Astrocyte (in vitro differentiated cells and primary cell): ENCODE measurements at places on chromosomes 3 and 15. TPM values are rescaled to one million over a fixed set of nuclear protein-coding genes. Genes with fewer than 3 reads are reported as not detected.

GRCh38 chr3:171553086-171553485 lies 92.9 kb upstream of the TNIK start:
- DNase-seq: no peak

DNA sequence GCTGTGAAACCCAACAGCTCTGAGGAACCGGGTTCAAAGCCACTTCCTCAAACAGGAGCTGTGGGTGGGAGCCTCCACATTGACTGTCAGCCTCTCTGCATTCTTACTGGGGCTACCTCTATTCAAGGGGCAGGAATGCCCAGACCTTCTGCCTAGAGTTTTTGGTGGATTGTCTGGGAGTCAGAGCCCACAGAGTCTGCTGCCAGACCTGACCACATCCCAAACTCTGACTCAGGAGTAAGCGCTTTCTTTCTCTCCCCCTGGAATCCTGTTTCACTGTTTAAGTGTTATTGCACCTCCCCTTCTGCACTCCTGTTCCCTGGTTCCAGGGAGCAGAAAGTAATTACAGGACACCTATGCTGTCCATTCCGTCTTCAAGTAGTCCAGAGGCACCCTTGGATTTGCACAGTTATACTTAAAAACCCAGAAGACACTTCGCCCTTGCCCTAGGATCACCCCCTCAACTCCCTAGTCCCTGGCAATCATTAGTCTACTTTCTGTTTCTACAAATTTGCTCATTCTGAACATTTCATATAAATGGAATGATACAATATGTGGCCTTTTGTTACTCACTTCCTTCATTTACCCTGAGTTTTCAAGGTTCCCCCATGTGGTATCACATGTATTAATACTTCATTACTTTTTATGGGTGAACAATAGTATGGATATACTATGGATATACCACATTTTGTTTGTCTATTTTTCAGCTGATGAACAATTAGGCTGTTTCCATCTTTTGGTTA lies 37.9 kb upstream of the TJP1 start:
- DNase-seq: peak; percentile 92

- DNase-seq: no peak
Observed at GRCh38 chr15:68402432-68403160, 29.4 kb downstream of the ITGA11 start.

- no peak for DNase-seq
Observed at GRCh38 chr15:88658070-88658965, 19.5 kb downstream of the ISG20 start.

DPPA2 gene
- 0.48 and 0.89 TPM in 2 replicates for total RNA-seq

DNA sequence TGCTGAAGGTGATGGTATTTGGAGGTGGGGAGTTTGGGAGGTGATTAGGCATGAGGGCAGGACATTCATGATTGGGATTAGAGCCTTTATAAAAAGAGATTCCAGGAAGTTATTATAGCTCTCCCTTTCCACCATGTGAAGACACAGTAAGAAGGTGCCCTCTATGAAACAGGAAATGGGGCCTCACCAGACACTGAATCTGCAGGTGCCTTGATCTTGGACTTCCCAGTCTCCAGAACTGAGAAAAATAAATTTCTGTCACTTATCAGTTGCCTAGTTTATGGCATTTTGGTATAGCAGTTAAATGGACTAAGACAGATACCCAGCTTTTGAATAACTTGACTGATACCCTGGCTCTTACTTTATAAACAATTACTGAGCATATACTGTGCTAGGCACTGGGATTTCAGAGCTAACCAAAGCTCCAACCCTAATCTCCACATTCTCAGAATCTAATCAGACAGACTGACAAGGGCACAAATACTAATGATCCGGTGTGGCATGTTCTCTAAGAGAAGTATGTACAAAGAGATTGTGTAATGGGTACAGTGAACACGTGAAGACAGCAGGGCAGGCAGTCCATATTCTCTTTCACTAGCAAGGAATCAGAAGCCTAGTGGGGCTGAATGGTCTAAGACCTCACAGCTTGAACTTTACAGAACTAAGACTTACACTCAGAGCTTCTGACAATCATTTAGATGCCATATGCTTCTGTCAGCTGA lies 343.1 kb downstream of the WDR72 start:
- no peak for DNase-seq

DNA sequence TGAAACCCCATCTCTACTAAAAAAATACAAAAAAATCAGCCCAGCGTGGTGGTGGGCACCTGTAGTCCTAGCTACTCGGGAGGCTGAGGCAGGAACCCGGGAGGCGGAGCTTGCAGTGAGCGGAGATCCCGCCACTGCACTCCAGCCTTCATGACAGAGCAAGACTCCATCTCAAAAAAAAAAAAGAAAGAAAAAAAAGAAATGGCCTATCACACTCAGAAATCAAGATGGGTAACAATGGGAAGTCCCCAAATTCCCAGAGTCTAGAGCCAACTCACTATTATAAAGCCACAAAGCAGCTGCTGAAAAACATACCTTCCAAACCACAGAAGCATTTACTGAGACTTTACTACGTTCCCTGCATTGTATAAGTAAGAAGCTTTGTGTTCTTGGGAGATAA lies 7.5 kb downstream of the HDGFL3 start:
- peak; percentile 80 for DNase-seq

SH3GL3 gene
- total RNA-seq: 2.5 and 2.7 TPM in 2 replicates

GRCh38 chr3:81838457-81838856 lies 77.0 kb upstream of the GBE1 start:
- no peak for DNase-seq

DNA sequence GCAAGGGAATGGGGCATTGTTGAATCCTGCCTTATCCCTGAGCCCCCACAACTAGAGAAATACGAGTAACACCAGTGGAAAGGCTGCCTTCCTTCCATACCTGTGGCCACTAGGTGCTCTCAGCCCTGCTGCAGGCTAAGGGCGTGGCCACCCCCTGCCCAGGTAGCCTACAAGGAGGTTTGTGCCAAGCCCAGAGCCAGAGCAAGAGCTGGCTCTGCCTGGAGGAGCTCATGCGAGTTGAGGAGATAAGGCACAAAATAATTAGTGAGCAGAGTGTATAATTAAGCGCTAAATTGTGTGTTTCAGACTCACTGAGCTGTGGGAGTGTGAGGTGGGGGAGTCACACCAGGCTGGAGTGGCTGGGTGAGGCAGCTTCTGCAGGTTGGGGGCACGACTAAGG lies 49.2 kb downstream of the TPRA1 start:
- no peak for DNase-seq

PLCH1 gene
- total RNA-seq: 0.65 and 1.2 TPM in 2 replicates

GRCh38 chr3:141663993-141664392 lies 74.1 kb upstream of the RNF7 start:
- DNase-seq: no peak

ASB14 gene
- not detected in 2 replicates for total RNA-seq

TUSC2 gene
- 39.5 and 41.4 TPM in 2 replicates for total RNA-seq

DNA sequence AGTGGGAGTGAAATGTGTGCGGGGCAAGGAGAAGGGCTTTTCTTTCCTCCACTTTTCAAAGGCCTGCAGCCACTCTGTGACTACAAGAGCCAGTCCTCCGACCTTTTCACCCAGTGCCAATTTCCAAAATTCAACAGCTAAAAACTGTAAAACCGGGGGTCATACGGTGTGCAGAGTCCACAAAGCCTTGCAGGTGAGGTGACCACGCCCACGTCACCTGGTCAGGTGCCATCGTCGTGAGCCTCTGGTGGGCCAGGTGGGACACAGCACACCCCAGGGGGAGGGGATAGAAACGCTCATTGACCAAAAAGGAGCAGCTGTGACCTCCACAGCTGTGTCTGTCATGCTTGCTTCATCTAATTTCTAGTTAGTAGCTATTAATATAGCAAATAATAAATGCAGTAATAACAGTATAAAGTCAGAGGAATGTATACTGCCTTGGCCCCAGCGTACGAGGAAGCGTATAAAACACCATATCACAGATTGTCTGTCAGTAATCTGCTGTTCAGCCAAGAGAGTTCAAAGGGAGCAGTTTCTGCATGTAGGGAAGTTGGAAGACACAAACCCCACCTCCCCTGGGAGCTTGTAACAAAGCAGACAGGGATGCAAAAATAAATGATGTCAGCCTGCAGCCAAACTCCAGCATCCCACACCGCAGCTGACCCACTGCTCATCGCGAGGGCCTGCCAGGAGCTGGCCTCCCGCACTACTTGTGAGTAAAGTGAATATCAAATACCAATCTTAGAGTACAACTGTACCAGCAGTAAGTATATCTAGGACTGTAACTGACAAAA lies 86.7 kb downstream of the VGLL4 start:
- DNase-seq: peak; percentile 90

- DNase-seq: no peak
Observed at GRCh38 chr3:69276884-69277283, 109.0 kb downstream of the FRMD4B start.

GOLGA6L10 gene
- total RNA-seq: 0.12 and 0.30 TPM in 2 replicates

DNA sequence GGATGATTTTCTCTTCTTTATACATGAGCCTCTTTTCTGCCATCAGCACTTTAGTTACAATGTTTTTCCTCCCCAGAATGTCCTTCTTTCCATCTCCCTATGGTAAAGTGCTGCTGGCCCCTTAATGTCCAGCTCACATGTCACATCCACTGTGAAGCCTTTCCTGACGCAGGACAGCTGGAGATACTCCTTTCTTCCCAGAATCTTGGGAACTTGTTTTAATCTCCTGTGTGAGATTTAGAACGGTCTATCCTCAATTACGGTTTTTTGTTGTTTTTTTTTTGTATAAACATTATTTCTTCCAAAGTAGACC lies 147.7 kb upstream of the TSC22D2 start:
- no peak for DNase-seq

DNA sequence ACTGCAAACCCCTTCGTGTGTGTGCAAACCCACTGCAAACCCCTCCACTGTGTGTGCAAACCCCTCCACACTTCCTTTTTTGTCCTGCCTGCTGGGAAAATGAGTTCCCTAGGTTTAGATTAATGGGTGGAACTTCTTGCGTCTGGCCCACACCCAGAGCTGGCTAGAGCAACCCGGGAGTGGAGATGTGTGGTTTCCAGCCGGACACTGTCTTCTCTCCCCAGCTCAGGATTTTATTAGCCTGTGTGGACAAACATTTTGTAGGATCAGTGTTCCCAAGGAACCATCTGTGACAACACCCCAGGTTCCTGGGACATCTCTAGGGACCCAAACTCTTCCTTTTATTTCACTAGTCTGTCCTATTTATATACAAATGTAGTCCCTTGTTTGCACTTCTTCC lies 9.6 kb upstream of the LRRK1 start:
- no peak for DNase-seq

- DNase-seq: no peak
Observed at GRCh38 chr3:12598890-12599289, 42.0 kb downstream of the MKRN2 start.

- no peak for DNase-seq
Observed at GRCh38 chr3:73364517-73364916, 260.2 kb downstream of the PDZRN3 start.

C3orf20 gene
- 0.16 TPM in 1 of 2 replicates, not detected in the other for total RNA-seq

- no peak for DNase-seq
Observed at GRCh38 chr3:192262001-192262400, 465.3 kb downstream of the FGF12 start.

GRCh38 chr3:120364821-120365220 lies 15.7 kb upstream of the LRRC58 start:
- peak; percentile 19 for DNase-seq

DNA sequence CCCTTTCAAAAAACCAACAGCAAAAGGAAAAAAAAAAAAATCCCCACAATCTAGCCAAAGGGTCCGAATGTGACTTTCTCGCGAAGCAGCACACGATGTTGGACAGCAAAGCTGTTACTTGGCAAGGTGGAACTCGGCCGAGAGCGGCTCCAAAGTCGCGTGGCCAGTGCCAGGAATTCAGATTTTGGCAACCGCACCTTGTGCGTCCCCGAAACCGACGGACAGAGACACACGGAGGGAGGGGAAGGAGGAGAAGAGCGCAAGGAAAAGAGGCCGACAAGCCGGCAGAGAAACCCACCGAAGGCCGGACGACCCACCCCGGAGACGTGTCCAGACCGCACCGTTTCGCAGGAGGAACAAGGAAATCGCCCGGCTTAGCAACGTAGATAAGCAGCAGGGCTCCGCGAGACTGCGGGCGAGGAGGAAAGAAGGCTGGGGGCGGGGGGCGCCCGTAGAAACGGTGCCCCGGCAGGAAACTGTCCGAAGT lies 517.3 kb downstream of the MECOM start:
- DNase-seq: peak; percentile 66

PRKCD gene
- 25.4 and 28.8 TPM in 2 replicates for total RNA-seq

GRCh38 chr3:182259579-182259978 lies 533.7 kb upstream of the ATP11B start:
- peak; percentile 28 for DNase-seq

DNA sequence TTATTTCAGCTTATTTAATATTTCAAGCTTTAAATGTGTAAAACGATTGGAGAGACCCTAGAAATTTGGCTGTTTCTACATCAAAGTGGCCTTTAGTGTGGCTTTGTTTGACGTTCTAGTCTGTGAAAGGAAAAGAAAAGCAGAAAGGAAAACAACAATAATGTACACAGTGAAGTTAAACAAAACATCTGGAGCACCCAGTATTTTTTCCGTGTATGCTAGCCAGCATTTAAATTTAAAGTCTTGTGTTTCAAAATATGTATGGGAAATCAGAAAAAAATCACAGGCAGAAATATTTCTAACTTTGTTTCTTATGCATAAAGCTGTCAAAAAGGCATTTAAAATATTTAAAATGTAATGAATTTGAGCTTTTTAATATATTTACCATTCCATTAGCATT lies 218.1 kb downstream of the NAALADL2 start:
- no peak for DNase-seq

GP5 gene
- 0.10 TPM in 1 of 2 replicates, not detected in the other for total RNA-seq

OTOL1 gene
- not detected in 2 replicates for total RNA-seq

ERICH6 gene
- 0.09 TPM in 1 of 2 replicates, not detected in the other for total RNA-seq

SKOR1 gene
- total RNA-seq: not detected in 2 replicates

ATP10A gene
- total RNA-seq: 21.1 and 36.6 TPM in 2 replicates

KNG1 gene
- total RNA-seq: not detected in 2 replicates

GRCh38 chr3:15647611-15648167 lies 46.1 kb downstream of the BTD start:
- peak; percentile 100 for DNase-seq

RASL12 gene
- total RNA-seq: 0.32 and 0.36 TPM in 2 replicates

DNA sequence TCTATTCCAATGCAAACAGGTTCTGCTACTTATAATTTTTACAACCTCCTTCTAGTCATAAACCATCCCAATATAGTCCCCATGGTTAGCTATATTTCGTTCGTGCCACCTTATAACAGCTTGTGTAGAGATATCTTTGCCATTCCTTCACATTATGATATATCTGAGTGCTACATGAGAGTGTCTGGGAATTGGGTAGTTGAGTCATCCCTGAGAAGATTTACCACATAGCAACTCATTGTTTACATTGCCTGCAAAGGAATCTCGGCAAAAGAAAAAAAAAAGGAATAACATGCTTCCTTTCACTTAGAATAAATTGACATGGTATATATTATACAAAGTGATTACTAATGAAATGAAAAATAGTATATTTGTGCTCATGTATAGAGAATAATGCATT lies 86.0 kb upstream of the VGLL3 start:
- peak; percentile 80 for DNase-seq
